ENCODE measurements at places on chromosomes 6 and 20.

DNA sequence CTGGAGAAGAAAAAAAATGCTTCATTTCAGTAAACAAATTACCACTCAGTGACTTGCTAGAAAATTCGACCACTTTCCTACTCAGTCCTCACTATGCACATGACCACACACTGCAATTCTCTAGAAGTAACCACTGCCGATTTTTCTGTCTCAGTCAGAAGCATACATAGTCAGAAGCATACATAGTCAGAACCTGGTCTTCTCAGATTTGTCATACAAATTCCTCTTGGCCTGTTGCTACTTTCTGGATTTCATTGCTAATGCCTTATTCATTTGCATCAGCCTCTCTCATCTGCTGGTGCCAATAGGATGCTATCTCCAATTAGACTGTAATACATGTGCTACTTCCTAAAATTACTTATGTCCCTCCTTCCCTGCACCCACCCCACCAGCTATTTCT, 10.2 kb upstream of the KIF16B start:
- no peak for DNase-seq

DNA sequence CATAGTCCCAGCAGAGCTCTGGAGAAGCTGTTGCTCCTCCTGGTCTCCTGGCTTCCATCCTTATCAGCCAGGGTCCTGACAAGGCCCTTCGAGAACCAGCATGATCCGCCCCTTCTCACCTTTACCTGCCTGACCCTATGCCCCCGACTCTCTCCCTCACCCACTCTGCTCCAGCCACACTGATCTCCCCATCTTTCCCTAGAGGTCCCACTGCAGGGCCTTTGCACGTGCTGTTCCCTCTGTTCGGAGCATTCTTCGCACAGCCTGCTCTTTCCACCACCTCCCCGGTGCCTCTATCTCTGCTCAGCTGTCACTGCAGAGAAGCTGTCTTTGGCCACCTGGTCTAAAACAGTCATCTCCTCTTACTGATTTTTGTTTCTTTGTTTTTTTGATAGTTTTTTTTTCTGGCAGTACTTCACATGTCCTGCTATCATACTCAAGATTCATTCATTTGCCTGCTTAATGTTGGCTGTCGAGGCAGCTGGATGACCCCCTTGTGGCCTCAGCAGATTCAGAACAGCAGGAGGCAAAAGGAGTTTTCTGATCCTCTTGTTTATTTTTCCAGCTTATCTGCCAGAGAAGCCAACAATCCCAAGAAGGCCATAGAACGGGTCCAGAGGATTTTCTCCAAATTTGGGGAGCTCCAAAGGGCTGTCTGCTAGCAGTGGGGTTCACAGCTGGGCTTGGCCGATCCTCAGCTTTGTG, 1.6 kb upstream of the PTGIS start:
- DNase-seq, result no peak

- DNase-seq, result no peak
These were observed 35.4 kb downstream of the WDR27 start for GRCh38 chr6:169666441-169666840.

GRCh38 chr6:11288065-11288464, 55.6 kb upstream of the NEDD9 start:
- no peak for DNase-seq

DNA sequence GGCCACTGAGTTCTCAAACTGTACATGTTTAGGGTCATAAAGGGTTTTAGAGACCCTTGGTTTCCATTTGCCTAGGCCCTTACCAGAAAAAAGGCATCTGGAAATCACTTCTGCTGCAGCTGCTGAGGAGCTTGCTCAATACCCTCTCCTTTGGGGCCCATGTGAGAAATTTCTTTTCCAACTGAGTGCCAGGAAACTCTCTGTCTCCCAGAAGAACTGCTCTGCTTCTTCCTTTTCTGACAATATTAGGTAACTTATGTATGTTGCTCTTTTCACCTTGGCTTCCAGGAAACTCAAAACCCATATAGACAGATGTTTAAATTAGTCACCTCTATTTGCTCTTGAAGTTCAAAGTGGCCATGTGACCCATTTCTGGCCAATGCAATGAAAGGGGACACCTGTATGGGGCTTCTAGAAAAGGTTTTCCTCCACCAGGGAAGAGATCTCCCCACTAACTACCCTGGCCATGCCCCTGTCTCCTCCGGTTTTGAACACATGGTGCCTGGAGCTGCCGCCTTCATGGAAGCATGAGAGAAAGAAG, 121.6 kb downstream of the PREX1 start:
- DNase-seq, result no peak

Measured in T-helper 22 cell (primary cell).